G401 (cell line): ENCODE measurements at places on chromosomes 6 and 20. TPM values are rescaled to one million over a fixed set of nuclear protein-coding genes. Genes with fewer than 3 reads are reported as not detected.

- no peak for DNase-seq
Observed at GRCh38 chr6:41784581-41785171, 2.8 kb upstream of the TOMM6 start.

DNA sequence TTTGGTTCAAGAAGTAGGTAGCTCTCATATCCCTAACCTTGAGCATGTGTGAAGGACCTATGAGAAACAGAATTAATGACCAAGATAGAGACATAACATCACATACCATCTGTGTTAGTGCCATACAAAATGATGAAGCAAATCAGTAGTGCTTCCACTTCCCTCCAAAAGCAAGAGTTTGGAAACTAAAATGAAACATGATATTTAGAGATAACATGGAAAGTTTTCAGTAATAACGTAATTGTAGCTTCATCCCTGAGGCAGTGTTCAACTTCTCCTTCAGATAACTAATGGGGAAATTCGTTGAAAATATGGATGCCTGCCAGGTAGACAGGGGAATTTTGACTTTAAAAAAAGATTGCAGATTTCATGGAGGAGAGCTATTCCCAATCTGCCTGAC is 248.4 kb upstream of the IRAK1BP1 start:
- no peak for DNase-seq

Gene C20orf96
- 1.0 and 4.5 TPM in 2 replicates for total RNA-seq

Gene ADGRG6
- total RNA-seq: 1.1 and 3.3 TPM in 2 replicates

GRCh38 chr20:34200023-34200422 is 41.2 kb upstream of the ASIP start:
- DNase-seq: no peak

GRCh38 chr6:56370561-56371211 is 123.3 kb upstream of the COL21A1 start:
- peak; percentile 89 for DNase-seq

DNA sequence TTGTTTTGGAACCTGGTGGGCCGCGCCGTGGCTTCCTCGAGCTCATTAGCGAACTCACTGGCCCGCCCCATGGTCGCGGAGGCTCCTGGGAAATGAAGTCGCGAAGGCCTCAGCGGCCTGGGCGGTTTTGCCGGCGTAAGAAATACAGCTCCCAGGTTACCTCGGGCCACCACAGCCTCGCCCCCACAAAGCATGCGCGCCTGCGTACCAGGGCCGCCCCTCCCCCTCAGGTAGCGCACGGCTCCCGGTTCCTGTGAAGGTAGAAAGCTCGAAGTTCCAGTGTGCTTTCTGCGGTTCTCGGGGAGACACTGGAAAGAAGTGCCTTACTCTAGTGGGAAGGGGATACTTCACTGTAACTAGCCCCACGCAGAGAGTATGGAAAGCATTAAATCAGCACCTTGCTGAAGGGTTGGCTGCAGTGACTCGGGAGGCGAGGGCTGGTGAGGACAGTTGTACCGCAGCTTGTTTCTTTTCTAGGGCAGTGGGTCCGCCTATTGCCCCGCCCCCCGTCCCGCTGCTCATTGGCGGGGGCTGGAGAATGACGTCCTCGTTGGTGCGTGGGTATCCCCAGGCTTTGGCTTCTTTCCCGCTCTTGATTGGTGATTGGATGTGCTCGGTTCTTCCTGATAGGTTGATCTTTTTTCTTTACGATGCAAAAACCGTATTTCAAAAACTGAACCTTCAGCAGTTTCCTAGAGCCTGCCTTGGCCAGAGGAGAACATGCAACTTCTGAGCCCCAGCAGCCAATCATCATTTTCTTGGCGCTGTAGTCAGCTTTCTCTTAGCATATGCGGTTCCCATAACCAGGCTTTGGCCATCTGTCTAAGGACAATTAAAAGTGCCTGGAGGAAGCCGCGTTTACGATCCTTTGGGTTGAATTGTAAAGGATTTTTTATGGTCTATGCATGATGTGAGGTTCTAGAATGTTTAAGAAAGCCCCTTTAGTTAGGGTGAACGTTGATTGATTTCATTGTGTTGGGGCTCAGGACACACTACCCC is at the start of gene CDK19:
TSS of gene CDK19 (minus strand) at position 59 of the 999 bp plus-strand sequence. CDS start 333 bp downstream, outside the sequence.
- peak; percentile 98 for DNase-seq

DNA sequence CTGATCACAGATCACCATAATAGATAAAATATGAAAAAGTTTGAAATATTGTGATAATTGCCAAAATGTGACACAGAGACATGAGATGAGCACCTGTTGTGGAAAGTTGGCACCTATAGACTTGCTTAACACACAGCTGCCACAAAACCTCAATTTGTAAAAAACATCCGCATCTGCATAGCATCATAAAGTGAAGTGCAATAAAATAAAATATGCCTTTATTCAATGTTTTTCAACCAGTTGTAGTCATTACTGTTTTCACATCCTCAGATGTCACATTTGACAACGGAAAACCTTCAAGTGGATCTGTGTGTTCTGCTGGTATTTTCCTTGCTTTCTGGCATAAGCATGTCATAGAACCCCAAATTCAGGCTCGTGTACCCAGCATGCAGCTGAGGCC is 50.2 kb upstream of the IFNGR1 start:
- no peak for DNase-seq

- peak; percentile 84 for DNase-seq
Observed at GRCh38 chr6:13924146-13924948, 405 bp upstream of the RNF182 start.

Gene SRMS
- total RNA-seq: not detected in 2 replicates

GRCh38 chr20:29443819-29444218 is 1813.6 kb upstream of the DEFB115 start:
- no peak for DNase-seq

DNA sequence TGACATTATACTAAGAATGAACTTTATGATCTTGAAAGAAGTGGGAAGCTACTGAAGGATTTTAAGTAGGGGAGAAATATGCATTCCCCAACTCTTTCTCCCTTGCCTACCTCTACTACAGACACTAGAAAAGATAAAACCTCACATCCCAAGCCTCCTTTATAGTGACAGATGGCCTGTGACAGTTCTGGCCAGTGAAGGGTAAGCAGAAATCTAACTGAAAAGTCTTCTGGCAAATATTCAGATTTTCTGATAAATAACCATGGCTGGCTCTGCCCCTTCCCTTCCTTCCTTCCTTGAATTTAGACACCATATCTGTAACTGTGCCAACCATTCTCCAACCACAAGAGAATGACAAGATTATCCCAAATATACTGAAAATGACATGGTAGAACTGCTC is 10.2 kb upstream of the BEND6 start:
- peak; percentile 83 for DNase-seq

DNA sequence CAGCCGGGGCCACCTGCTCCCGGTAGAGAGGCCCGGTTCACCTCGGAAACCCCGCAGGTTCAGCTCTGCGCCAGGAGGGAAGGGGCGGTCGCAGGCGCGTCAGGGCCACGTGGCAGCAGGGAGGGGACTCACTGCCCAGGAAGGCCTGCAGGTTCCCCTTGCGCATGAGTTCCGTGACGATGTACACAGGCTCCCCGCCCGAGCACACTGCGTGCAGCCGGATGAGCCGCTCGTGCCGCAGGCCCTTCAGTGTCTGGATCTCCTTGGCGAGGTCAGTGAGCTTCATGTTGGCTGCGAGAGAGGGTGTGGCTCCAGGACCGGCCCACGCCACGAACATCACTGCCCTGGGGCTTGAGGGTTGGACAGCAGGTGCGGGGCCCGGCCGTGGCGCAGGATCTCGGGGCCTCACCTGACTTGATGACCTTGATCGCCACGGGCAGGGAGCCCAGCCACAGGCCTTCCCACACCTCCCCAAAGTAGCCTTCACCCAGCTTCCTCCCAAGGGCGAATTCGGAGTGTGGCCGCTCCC is 4.9 kb upstream of the PTK6 start:
- DNase-seq: no peak

Gene PIGU
- 11.8 and 15.8 TPM in 2 replicates for total RNA-seq

Gene HTR1E
- total RNA-seq: not detected in 2 replicates

DNA sequence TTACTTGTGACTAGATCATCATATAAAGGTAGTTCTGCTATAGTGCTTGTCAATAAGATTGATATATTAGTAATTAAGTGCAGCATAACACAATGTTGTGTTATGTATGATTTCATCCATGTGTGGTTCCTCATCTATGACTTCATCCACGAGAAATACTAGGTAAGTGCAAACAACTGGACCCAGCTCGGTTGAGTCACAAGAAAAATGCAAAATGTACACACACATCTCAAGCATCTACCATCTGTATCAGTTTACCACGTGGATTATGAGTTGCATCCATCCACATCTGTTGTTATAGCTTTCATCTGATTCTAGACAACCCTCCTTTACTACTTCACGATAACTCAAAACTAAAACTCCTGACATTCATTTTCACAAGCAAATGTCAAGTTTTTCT is 517.0 kb upstream of the CITED2 start:
- no peak for DNase-seq

- no peak for DNase-seq
Observed at GRCh38 chr6:63963769-63964315, 328.2 kb downstream of the PHF3 start.

DNA sequence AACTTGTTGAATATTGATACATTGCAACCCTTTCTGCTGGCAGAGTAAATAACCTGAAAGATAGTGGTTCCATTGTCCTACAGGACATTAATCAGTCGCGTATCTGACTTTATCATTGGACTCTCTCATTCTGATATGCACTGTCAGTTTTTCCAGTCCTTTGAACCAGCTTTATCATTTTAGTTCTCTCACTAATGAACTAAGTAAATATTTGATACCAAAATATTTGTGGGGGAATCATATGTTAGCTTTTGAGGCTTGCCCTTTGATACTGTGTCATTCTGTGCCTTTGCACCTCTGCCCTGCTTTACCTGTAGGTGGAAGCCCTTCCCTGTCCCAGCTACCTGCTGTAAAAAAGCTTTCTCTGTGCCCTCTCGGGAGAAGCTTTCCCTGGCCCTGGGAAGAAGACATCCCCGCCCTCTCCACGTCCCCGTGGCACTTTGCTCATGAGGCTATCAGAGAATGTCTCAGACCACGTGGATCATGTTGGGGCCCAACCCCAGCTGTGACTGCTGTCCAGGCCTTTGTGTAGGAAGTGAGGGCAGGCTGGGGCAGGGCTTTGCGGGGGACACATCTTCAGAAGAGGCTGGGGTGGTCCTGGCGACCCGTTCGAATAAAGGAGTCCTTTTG is 117.8 kb upstream of the NXT1 start:
- no peak for DNase-seq

GRCh38 chr6:74851596-74851995 is 354.3 kb downstream of the COL12A1 start:
- no peak for DNase-seq

DNA sequence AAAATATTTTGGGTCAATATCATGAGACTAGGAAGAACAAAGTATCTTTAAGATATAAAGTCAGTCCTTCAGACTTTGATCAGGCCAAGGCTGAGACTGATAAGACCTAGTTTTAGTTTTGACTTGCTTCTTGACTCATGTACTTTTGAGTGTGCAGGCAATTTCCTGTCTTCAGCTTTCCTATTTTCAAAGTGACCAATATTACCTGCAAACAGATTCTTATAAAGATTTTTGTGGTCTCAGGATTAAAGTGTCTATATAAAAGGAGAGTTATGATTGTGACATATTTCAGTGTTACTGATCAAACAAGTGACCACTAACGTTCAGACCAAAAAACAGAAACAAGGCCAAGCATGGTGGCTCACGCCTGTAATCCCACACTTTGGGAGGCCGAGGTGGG is 36.0 kb upstream of the AKIRIN2 start:
- DNase-seq: no peak

Gene RANBP9
- 20.7 and 36.3 TPM in 2 replicates for total RNA-seq

GRCh38 chr20:10105046-10105445 is 70.3 kb downstream of the ANKEF1 start:
- no peak for DNase-seq

Gene CRISP2
- total RNA-seq: not detected in 2 replicates
